ENCODE measurements at places on chromosomes 4 and X.

GRCh38 chrX:150329282-150329681 lies 33.8 kb upstream of the MAMLD1 start:
- no peak for DNase-seq

- no peak for DNase-seq
These were observed 31.3 kb downstream of the IL13RA2 start for GRCh38 chrX:114985967-114986592.

GRCh38 chr4:89572224-89572858 lies 264.6 kb downstream of the SNCA start:
- no peak for DNase-seq

DNA sequence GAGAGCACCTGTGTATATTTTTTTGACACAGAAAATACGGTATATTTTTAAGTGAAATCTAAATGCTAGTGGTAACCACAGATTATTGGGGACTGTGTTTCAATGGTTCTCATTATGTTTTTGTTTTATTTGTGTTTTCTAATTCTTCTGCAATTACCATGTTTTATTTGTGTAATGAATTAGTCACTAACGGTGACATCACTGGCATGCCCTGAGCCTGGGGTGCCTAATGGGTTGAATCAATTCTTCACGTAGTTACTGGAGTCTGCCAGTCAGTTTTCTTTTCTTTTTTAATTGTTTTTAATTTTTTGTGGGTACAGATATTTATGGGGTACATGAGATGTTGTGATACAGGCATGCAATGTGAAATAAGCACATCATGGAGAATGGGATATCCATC lies 168.8 kb downstream of the RELL1 start:
- DNase-seq = peak; percentile 23

DNA sequence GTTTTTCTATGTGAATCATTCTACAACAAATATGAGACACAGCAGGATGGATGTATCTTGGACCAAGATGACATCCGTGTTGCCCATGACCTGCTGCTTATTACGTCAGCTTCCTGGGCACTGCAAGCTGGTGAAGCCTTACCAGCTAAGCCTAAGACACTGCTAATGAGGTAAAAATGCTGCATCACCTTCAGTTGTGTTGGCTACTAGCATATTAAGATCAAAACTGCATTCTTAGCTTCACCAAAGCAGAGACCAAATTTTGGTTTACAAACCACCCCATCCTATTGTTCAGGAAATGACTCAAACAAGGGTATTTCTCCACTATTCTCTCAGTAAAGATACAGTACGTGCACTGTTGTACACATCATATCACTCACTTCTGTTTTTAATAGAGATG lies 50.3 kb downstream of the MAML3 start:
- DNase-seq = peak; percentile 53

DNA sequence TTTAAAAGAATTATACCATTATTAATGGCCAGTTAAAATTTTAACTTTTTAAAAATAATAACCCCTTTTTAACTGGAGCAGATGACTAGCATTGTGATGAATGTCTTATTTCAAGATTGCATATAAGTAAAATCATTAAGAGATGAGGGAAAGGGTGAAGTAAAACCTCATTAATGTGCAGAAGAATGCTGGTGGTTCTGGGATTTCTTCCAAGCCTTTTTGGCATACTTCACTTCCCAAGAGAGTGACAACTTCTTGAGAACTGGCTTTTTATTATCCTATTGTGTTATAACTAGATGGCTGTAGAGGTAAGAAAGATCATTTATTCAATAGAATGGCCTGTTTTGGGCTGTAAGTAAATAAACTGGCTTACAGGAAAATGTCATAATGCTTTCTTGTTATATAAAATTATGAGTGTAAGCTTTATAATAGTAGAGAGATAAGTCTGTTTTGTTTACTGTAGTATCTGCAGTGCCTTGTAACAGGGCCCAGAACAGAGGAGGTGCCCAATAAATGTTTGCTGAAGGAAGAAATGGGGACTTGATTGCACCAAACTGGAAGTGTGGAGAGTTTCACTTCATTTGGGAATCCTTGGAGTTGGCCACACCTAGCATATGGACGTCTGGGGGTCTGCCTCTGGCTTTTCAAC lies 242.9 kb upstream of the PITX2 start:
- DNase-seq = peak; percentile 80

DNA sequence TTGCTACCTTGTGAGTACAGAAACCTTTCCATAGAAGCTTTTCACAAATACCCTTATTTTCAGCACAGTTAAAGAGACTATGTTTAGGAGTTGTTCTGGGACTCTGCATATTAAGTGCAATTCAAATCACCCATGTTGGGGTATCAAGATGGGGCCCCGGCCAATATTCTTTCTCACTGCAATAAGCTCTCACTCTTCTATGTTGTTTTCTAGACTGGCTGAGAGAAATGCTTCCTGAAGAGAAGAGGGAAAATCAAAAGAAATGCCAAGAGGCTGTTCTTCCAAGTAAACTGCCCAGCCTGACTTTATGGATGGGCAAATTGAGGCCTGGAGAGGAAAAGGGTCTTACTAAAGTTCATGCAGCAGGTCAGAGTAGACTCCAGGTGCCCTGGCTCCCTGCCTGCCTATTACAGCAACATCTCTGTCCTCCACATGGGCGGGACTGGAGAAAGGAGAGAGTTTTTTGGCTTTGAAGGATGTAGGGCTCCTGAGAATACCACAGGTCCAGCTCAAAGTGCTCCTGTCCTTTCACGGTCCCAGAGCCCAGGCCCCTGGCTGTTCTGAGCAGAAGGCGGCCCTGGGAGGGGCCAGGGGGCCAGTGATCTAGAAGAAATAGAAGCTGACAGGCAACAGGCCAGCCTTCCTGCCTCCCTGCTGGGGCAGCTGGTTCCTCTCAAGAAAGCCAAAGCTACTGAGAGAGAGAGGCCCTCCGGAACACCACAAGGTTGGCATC lies 745 bp upstream of the IQSEC2 start:
- no peak for DNase-seq

- DNase-seq = no peak
These were observed 58.8 kb downstream of the SPRY1 start for GRCh38 chr4:123455360-123455759.

DNA sequence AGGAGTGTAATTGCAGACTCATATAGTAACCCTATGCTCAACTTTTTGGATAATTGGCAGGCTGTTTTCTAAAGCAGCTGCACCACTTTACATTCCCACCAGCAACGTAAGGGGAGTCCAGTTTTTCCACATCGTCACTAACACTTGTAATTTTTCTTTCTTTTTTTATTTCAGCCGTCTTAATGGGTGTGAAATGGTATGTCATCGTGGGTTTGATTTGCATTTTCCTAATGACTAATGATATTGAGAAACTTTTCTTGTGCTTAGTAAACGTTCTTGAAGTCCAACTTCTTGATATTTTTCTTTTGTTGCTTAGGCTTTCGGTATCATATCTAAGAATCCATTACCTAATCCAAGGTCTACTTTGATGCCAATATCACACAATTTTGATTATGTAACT lies 95.3 kb upstream of the IL1RAPL1 start:
- DNase-seq = no peak

GRCh38 chr4:16032396-16032770 lies 51.4 kb downstream of the PROM1 start:
- DNase-seq = no peak

- no peak for DNase-seq
These were observed 46.9 kb upstream of the SMARCAD1 start for GRCh38 chr4:94160774-94161173.

DNA sequence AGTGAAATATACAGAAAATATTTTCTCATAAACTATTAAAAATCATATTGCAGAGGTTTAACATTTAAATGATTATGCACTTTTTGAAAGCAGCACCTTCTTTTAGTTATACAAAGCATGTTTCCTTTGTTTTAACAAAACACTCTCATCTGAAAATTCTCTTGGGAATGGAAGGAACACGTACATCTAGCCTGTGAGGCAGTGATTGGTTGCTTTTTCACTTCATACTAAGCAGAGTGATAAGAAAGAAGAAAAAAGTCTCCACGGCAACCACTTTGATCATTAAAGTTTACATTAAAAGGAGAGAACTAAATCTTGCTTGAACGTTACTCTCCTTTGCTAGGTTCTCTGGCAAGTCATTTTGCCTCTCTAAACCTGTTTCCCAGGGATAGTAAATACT lies 41.7 kb upstream of the H2AZ1 start:
- no peak for DNase-seq

GRCh38 chr4:53321151-53321983 lies 44.5 kb downstream of the SCFD2 start:
- peak; percentile 82 for DNase-seq

GRCh38 chr4:115596265-115597001 lies 483.0 kb upstream of the NDST4 start:
- DNase-seq = no peak

DNA sequence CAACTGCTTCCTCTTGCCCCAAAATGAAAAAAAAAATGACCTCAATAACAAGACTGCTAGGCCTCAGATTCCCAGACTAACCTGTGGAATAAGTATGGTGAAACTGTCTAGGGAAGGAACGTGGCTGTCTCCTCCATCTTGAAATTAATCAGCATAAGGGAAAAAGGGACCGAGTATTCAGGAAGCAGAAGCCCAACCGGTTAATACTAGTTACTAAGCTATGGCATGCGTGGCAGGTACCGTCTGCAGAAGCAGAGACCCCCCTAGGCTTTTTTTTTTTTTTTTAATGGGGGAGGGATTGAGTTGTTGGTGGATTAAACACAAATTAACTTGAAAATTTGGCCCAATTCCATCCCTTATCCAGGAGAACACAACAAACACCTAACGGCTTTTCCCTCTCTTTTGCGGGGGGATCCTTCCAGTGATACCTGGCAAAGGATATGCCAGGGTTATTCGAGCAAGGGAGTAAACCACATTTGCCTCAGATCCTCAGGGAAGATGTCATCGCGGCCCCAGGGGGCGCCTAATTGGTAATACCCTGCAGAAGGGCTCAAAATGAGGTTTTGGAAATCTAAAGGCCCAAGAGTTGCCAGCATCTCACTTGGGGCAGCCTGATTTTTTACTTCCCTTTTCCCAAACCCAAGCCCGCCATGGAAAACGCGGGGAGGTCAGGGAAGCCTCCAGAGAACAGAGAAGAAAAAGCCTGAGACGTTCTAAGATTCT lies 893 bp downstream of the RLIM start:
- DNase-seq = peak; percentile 34

GRCh38 chr4:141207961-141208360 lies 12.7 kb upstream of the ZNF330 start:
- DNase-seq = no peak

DNA sequence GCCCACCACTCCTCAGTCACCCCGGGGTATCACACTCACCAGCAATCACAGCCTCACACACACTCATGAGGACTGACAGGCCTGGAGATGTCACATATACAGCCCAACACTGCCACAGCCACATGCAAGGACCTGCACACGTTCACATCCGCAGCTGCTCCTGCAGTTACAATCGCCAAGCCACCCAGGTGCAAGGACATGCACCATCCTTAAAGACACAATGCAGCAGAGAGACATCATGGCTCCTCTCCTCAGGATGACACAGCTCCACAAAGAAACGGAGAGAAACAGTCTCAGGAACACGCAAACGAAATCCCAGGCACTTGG lies 1.1 kb downstream of the PCSK1N start:
- DNase-seq = no peak

DNA sequence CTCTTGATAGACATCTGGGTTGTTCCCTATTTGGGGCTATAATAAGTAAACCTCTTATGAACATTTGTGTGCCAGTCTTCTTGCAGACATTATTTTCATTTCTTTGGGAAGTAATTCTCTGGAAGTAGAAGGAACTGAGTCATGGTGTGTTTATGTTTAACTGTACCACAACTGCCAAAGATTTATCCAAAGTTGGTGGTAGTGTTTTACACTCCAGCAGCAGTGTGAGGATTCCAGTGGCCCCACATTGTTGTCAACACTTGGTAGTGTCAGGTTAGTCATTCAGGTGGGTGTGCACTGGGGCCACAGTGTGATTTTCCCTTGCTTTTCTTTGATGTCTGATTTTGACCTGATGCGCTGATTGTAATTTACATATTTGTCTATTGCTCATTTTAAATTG lies 5.0 kb upstream of the UVSSA start:
- no peak for DNase-seq

- peak; percentile 40 for DNase-seq
These were observed 2.2 kb downstream of the ATP8A1 start for GRCh38 chr4:42654631-42655268.

DNA sequence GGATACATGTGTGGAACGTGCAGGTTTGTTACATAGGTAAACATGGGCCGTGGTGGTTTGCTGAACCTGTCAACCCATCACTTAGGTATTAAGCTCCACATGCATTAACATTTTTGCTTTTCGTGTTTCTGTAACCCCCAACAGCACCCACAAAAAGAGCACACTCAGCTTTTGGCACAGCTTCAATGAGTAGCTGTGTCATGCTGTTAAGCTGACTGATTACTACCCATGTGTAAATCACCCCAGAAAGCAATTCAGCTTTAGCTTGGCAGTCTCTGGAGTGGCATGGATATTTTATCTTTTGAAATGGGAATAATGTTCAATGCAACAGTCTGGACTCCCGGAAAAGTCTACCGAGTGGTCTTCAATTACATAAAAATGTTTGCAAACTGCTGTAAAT lies 734.3 kb downstream of the STIM2 start:
- no peak for DNase-seq

DNA sequence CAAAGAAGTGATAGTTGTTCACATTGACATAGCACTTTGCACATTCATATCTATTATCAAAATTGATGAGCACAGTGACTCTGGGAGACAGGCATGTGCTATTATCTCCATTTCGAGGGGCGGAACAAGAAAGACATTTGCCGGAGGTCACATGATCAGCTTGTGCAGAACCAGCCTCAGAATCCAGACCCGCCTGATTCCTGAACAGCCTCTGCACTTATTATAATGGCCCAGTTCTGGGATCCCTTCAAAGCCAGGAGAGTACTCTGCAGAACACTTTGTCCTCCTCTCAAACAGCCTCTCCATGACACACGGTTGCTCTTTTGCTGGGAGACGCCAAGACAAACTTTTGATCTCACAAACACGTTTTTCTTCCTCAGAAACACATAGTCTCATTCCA lies 48.4 kb downstream of the RWDD4 start:
- no peak for DNase-seq

GRCh38 chr4:173130687-173131086 lies 37.9 kb upstream of the GALNT7 start:
- no peak for DNase-seq

GRCh38 chr4:152211936-152212653 lies 323.8 kb downstream of the FBXW7 start:
- DNase-seq = no peak

DNA sequence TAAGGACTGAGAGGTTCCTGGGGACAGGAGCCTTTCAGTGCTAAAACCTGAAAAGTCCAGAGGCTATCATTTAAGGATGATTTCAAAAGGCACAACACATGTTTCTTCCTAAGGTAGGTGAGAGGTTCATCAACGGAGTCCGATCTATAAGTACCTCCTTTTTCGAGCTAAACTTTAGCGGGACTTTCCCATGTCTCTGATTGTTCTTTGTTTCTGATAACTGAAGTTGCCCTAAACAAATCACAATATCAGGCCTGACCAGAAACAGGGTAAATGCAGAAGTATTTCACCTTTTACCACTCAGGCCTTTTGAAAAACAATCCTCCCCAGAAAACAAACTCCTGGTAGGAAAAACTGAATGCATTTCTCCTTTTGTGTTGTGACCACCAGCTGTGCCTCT lies 17.6 kb downstream of the PIR start:
- DNase-seq = no peak

- DNase-seq = no peak
These were observed 618.1 kb downstream of the PPP4R3C start for GRCh38 chrX:26845056-26845455.

GRCh38 chrX:46279214-46279924 lies 265.9 kb downstream of the ZNF674 start:
- DNase-seq = no peak
